ENCODE measurements at places on chromosomes 16 and 17. TPM values are rescaled to one million over a fixed set of nuclear protein-coding genes. Genes with fewer than 3 reads are reported as not detected.

- H3K4me3 ChIP-seq, result no peak overlapping the region
- H3K27ac ChIP-seq, result no peak overlapping the region
These were observed 2284.7 kb downstream of the TP53TG3F start for GRCh38 chr16:35744084-35744483.

PRR15L gene
- total RNA-seq, result not detected

SPIRE2 gene
- 0.80 TPM for total RNA-seq

GRCh38 chr16:30421010-30421409 is 8.8 kb downstream of the DCTPP1 start:
- peaks cover 24% of the 10 kb centered on the region for H3K4me1 ChIP-seq
- H3K4me3 ChIP-seq, result no peak overlapping the region
- H3K27ac ChIP-seq, result no peak overlapping the region
- H3K36me3 ChIP-seq, result peaks cover 34% of the 10 kb centered on the region

CNTNAP1 gene
- 0.61 TPM for total RNA-seq
